HT1080 (cell line): ENCODE measurements at places on chromosomes 6 and 20. TPM values are rescaled to one million over a fixed set of nuclear protein-coding genes. Genes with fewer than 3 reads are reported as not detected.

- DNase-seq: no peak
Observed at GRCh38 chr6:138594758-138595140, 95.5 kb upstream of the NHSL1 start.

DNA sequence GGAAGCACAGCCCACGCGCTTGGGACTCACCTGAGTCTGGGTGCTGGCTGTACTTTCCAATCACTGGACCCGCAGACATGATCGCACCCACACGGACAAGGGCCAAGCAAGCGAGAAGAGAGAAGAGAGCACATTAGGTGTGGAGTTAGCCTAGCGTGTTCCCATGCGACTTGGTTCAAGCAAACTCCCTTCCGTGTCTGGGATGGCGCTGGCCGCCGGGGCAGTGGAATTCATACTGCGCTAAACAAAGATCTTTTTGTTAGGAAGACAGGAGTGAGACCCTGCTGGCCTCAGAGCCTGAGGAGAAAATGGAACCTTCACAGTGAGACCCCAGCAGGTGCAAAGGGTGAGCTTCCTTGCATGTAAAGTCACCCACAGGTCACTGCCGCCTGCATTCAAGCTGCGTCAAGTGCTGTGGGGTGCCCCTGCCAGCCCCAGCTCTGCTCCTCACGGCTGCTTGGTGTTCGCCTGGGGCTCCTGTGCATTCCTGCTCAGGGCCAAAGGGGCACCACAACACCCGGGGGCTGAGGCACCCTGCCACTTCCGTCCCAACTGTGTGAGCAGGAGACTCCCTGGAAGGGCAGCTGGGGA, 26.4 kb downstream of the PSMG4 start:
- no peak for DNase-seq

The TMEM200A gene
- 21.3 and 23.2 TPM in 2 replicates for total RNA-seq

- DNase-seq: no peak
Observed at GRCh38 chr20:20201639-20202038, 149.3 kb downstream of the CFAP61 start.

The SPATS1 gene
- not detected in 2 replicates for total RNA-seq

The HLA-DQA2 gene
- not detected in 2 replicates for total RNA-seq

GRCh38 chr6:44056392-44057237, 70.6 kb downstream of the MRPL14 start:
- DNase-seq: peak; percentile 81

DNA sequence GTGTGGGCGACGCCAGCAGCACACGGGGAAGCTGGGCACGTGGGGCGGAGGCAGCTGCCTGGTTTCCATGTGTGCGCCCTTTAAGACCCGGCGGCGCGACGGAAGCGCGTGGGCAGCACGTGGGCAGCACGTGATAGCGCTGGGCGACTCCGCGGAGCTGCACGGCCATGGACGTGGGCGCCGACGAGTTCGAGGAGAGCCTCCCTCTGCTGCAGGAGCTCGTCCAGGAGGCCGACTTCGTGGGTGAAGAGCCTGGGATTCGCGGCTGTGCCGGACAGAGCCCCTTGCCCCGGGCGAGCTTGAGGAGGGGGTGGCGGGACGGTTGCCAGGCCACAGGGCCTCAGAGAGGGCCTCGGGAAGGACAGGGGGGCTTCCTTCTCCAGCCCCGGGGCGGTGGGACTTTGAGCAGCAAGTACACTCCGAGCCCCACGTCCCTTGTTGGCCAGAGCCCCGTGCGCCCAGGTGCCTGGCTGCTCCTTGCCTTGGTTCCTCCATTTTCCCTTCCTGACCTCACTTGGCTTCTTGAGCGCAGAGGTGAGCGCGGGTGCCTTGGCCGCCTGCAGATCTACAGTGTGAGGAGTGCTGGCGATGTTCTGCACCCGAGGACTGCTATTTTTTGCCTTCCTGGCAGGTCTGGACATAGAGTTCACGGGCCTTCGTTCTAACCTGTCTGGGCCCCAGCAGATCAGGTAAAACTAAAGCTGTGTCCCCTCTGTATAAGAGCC, at the start of gene PNLDC1:
Gene PNLDC1, plus strand, starts transcription at position 136 of the 725 bp plus-strand sequence. Its CDS starts 32 bp downstream, at position 168.
- DNase-seq: no peak

DNA sequence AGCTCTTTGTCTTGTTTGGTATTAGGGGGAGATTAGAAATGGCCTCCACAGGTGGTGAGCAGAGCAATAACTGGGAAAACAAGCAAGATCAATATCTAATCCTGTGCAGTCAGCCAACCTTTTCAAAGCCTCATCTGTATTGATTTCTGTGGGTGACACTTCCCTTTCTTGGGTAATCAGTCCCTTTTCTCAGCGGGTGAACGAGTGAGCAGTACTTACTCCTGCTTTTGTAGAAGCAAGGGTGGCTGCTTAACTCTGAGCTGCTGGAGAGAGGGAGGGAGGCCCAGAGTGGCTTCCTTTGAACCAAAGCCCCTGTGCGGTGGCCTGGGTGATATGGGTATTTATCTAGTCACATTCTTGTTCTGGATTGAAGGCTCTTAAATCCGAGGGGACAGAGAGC, 254.8 kb upstream of the CHD6 start:
- DNase-seq: no peak

GRCh38 chr6:90488816-90489215, 98.1 kb downstream of the MAP3K7 start:
- DNase-seq: no peak

GRCh38 chr6:163741743-163742363, 327.3 kb downstream of the QKI start:
- no peak for DNase-seq

- DNase-seq: no peak
Observed at GRCh38 chr20:10497791-10498190, 62.7 kb downstream of the SLX4IP start.
